ENCODE measurements at places on chromosomes 4 and X. TPM values are rescaled to one million over a fixed set of nuclear protein-coding genes. Genes with fewer than 3 reads are reported as not detected.

The TET2 gene
- 29.2 TPM for total RNA-seq

The TLL1 gene
- not detected for total RNA-seq

The TBX22 gene
- not detected for total RNA-seq

The RNF175 gene
- not detected for total RNA-seq

The MTNR1A gene
- total RNA-seq: not detected

The PSAPL1 gene
- total RNA-seq: not detected

The DIPK2B gene
- total RNA-seq: not detected

The RADX gene
- 10.4 TPM for total RNA-seq

The IGSF1 gene
- total RNA-seq: not detected

The SLC9A7 gene
- total RNA-seq: 3.9 TPM

DNA sequence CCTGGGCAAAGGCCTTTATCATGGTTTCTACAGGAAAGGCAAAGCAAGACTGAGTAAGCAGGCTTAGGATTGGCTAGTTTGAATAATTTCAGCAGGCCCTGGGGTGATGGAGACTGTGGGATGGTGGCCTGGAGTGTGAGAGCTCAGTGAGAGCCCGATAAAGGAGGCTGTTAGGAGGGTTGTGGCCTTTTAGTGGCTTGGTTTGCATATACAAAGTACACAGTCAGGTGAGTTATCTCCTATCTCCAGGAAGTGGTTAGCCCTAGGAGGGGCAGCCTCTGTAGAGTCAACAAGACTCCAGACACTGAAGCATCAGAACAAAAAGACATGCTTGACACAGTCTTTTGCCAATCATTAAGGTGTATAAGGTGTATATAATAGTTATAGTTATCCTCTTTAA is 157.2 kb downstream of the CFAP299 start:
- no peaks in the 10 kb centered on the region for H3K27me3 ChIP-seq
- peak overlapping the region; percentile 86 for H3K27ac ChIP-seq
- peak overlapping the region; percentile 3 for H3K4me3 ChIP-seq
- peaks cover 26% of the 10 kb centered on the region for H3K4me1 ChIP-seq

DNA sequence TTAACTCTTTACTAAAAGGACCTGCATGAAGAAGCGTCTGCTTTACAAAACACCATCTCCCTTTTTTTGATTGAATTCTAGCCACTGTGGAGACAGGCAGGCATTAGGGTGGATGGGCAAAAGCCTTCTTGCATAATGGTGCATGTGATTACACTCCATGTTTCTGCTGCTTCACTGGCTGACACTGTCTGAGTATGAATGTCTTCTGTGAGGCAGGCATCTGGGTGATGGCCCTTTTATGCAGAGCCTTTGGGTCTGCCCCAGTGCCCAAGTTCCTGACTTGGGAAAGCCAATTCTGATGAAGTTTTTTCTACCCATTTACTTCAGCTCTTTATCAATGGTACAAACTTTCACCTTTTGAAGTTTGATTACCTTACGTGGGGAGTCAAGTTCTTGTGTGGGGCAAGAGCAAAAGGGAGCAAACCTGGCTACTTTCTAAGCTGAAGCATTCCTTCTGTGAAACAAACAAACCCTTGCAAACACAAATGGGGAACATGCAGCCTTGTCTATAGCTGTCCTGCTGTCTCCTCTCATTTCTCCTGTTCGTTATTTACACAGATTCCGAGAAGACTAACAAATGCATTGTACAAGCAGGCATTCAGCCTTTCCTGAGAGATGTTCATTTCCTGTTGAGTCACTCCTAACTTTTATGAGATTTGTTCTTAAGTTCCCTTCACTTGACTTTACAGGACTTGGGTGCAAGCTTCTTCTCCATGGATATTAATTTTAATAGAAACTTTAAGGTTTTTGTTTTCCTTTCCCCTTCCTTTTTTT is 301.9 kb downstream of the TLL1 start:
- H3K4me1 ChIP-seq: no peaks in the 10 kb centered on the region
- H3K36me3 ChIP-seq: no peaks in the 10 kb centered on the region
- H3K4me3 ChIP-seq: no peak overlapping the region
- H3K27me3 ChIP-seq: no peaks in the 10 kb centered on the region
- H3K27ac ChIP-seq: no peak overlapping the region

GRCh38 chrX:52933976-52934703 is 24.2 kb downstream of the FAM156A start:
- H3K4me3 ChIP-seq: peak overlapping the region; percentile 87
- no peak for DNase-seq
- H3K27ac ChIP-seq: peak overlapping the region; percentile 95
- no peaks in the 10 kb centered on the region for H3K36me3 ChIP-seq

- no peaks in the 10 kb centered on the region for H3K27me3 ChIP-seq
- no peak for DNase-seq
- H3K4me3 ChIP-seq: no peak overlapping the region
- H3K4me1 ChIP-seq: no peaks in the 10 kb centered on the region
Observed at GRCh38 chrX:108117988-108118387, 26.4 kb downstream of the ATG4A start.

DNA sequence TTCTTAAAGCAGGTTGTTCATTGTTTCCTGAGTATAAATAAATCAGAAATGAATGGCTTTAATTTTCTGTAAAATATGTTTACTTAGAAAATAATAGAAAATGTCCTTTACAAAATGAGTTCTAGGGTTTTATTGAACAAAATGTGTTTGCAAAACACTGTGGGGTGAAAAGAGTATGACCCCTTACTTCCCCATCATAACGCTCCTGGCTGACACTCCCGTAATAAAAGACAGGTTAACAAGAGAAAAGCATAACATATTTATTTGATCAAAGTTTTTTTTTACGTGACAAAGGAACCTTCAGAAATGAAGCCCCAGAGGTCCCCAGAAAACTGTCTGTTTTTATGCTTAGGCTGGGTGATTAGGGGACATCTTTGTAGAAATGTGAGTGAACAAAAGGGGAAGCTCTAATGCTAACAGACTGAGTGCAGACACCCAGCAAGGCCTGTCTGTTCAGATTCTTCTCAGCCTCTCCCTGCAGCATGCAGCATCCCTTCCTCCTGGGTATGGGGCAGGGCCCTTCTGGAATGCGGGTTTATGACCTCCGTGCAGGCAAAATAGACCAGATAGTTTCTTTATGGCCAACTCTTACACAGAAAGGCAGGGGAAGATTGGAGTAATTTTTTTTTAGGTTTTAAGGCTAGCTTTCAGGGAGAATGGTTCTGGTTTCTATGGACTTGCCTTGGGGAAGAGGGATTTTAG is 26.1 kb downstream of the ZFP42 start:
- no peaks in the 10 kb centered on the region for H3K27me3 ChIP-seq
- no peak for DNase-seq
- no peak overlapping the region for H3K4me3 ChIP-seq
- H3K36me3 ChIP-seq: no peaks in the 10 kb centered on the region
- H3K27ac ChIP-seq: no peak overlapping the region
- H3K4me1 ChIP-seq: no peaks in the 10 kb centered on the region

DNA sequence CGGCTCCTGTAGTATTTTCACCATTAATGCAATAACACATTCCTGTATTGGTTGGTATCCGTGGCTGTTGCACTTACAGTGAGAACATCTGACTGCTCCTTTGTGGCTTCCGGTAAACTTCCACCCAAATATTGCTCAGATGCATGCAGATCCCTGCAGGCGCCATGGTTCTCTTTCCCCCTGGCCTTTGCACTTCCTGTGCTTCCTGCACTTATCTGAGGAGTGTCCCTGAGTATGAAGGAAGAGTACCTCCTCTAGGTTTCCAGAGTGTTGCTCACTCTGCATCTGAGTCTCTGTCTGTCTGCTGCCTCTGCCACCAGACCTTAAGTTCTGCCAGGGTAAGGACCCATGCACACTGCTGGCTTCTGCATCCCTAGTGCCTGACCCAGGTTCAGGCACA is 117.2 kb upstream of the SLC34A2 start:
- no peak for DNase-seq
- no peaks in the 10 kb centered on the region for H3K4me1 ChIP-seq
- no peak overlapping the region for H3K4me3 ChIP-seq
- H3K27ac ChIP-seq: no peak overlapping the region

DNA sequence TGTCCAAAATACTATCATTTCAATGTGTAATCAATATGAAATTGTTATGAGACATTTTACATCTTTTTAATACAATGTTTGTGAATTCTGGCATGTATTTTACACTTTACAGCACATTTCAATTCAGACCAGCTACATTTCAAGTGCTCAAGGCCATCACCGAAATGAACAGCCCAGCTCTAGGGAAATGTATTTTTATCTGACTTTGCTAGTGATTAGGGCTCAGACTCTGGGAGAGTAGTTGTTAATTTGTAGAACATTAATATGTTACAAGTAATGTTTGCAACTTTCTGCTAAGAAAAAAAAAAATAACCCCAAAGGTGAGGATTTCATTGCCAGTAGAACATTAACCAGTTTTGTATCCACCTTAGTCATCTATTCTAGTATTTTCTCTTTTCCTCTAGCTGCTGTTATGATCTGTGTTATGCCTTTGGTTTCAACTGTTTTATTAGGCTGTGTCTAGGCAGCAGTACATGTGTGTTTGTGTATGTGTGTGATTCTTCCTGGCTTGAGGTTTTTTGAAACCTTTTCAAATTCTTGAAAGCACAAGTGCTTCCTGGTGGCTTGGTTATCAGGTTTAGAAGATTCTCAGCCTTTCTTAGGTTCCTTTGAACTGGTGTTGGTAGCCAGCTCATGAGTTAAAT is 125.9 kb downstream of the NSUN7 start:
- H3K27me3 ChIP-seq: peaks cover 13% of the 10 kb centered on the region
- no peak overlapping the region for H3K27ac ChIP-seq
- H3K4me3 ChIP-seq: no peak overlapping the region
- DNase-seq: no peak
- H3K4me1 ChIP-seq: peaks cover 9% of the 10 kb centered on the region

DNA sequence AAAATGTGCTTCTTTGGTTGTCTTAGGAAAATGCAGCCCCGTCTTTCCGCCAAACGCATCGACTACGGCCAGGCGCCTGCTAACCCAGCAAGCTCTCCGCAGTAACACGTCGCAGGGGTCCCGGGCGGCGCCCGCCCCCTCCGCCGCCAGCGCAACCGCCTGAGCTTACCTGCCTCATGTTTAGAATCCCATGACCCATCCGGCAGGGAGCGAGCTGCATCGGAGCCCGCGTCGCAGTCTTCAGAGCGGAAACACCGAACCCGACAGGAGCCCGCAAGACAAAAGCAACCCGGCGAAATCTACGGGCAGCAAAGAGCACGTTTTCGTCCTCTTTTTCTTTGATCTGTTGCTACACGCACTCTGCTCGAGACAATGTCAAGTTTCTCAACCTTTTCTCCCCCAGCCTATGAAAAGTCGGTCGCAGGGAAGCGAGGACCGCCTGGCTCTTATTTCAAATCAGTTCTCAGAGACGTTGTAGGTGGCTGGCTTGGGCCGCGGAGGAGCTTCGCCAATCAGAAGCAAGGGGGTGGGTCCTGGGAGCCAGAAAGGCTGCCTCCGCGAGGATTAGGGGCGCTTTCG is at the start of gene MID1:
MID1 (minus strand) TSS at position 465 of the 579 bp plus-strand sequence. CDS start 53,038 bp downstream, outside the sequence.
- peaks cover 36% of the 10 kb centered on the region for H3K27me3 ChIP-seq
- peak; percentile 21 for DNase-seq
- peak within 1 kb of the TSS; percentile 63 for H3K4me3 ChIP-seq
- no peaks in the 10 kb centered on the region for H3K36me3 ChIP-seq
- H3K27ac ChIP-seq: no peak within 1 kb of the TSS

- H3K36me3 ChIP-seq: peaks cover 38% of the 10 kb centered on the region
- peak overlapping the region; percentile 44 for H3K27ac ChIP-seq
- H3K27me3 ChIP-seq: no peaks in the 10 kb centered on the region
- DNase-seq: no peak
- H3K4me1 ChIP-seq: peaks cover 67% of the 10 kb centered on the region
Observed at GRCh38 chr4:82360298-82361177, 13.3 kb downstream of the HNRNPD start.

GRCh38 chr4:106806158-106806797 is 229.8 kb downstream of the DKK2 start:
- no peak overlapping the region for H3K27ac ChIP-seq
- no peaks in the 10 kb centered on the region for H3K27me3 ChIP-seq
- no peak overlapping the region for H3K4me3 ChIP-seq
- no peaks in the 10 kb centered on the region for H3K36me3 ChIP-seq

- peaks cover 11% of the 10 kb centered on the region for H3K27me3 ChIP-seq
- no peak for DNase-seq
- no peak overlapping the region for H3K27ac ChIP-seq
Observed at GRCh38 chr4:100881283-100881682, 363.5 kb upstream of the EMCN start.

- no peaks in the 10 kb centered on the region for H3K27me3 ChIP-seq
- no peak overlapping the region for H3K4me3 ChIP-seq
- H3K36me3 ChIP-seq: no peaks in the 10 kb centered on the region
- H3K27ac ChIP-seq: no peak overlapping the region
Observed at GRCh38 chr4:8515316-8516060, 64.7 kb upstream of the GPR78 start.

GRCh38 chr4:174260099-174260498 is 23.4 kb downstream of the FBXO8 start:
- no peak for DNase-seq
- no peaks in the 10 kb centered on the region for H3K27me3 ChIP-seq

DNA sequence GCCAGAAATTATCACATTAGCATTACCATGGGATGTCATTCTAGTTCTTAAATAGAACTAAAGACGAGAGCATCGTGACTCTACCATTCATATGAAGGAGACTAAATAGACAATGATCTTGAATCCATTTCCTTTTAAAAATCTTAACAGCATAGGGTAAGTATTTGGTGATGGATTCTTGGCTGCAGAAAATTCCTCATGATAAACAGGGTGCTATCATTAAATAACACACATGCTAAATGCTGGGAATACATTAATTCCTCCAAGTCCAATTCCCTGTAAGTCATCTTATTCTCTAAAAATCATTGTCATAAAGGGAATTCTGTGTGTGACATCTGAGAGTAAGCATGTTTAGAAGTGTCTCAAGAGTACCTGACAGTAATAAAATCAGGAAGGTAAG is 470.4 kb upstream of the MAGEB2 start:
- H3K27me3 ChIP-seq: no peaks in the 10 kb centered on the region
- no peak overlapping the region for H3K4me3 ChIP-seq
- no peak for DNase-seq
- no peaks in the 10 kb centered on the region for H3K36me3 ChIP-seq
- H3K4me1 ChIP-seq: no peaks in the 10 kb centered on the region

- no peak overlapping the region for H3K27ac ChIP-seq
- DNase-seq: no peak
- peak overlapping the region; percentile 18 for H3K4me3 ChIP-seq
Observed at GRCh38 chrX:100931218-100931924, 2.7 kb upstream of the XKRX start.

- no peaks in the 10 kb centered on the region for H3K36me3 ChIP-seq
- peaks cover 12% of the 10 kb centered on the region for H3K4me1 ChIP-seq
- no peaks in the 10 kb centered on the region for H3K27me3 ChIP-seq
- no peak overlapping the region for H3K4me3 ChIP-seq
Observed at GRCh38 chr4:39037491-39037825, 5.2 kb upstream of the TMEM156 start.

All from activated naive CD8-positive, alpha-beta T cell treated with anti-CD3 and anti-CD28 coated beads, Interleukin-2, amount 10 ng/mL, durations not matched to agents 7 days and 5 days (primary cell).